CD4-positive, alpha-beta T cell treated with Interleukin-4 for 1 hour (primary cell): ENCODE measurements at places on chromosomes 12 and 14.

DNA sequence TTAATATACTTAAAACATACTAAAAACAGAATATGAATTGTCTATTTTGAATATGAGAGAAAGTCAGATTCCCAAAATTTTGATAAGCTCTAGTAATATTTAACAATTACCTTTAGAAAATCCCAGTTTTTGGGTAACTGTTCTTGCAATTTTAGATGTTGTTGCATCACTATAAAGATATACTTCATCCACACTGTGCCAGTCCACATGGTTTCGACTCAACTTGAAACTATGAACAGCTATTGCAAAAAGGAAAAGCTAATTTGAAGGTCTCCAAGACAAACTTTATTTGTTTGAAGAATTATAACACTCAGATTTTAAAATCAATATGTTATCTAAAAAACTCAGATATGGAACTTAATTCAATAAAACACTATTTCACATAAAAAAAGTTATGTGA lies 59.9 kb downstream of the DDHD1 start:
- no peak for DNase-seq

- no peak for DNase-seq
Observed at GRCh38 chr12:49345051-49345824, 1.4 kb upstream of the DNAJC22 start.

GRCh38 chr14:49975799-49976198 lies 82.9 kb downstream of the ARF6 start:
- DNase-seq: no peak

GRCh38 chr14:101223561-101224162 lies 320.1 kb upstream of the RTL1 start:
- no peak for DNase-seq

DNA sequence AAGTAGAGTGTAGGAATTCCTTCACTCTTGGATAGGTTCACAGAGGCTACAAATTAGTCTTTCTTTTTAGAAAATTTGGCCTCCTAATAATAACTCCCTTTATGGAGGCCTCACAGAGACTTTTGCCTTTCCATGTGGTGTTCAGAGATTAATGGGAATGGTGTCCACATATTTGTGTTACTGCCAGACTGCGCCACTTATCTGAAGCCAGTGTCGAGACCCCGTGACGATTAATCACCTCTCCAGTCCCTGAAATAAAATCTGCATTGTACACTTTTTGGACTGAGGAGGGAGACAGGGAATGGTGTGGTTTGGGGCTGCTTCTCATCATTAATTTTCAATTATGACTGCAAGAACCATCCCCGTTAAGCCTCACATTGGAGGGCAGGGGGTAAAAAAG lies 980.5 kb downstream of the FLRT2 start:
- DNase-seq: no peak

GRCh38 chr14:64196814-64197411 lies 97.3 kb downstream of the ESR2 start:
- DNase-seq: peak; percentile 27

DNA sequence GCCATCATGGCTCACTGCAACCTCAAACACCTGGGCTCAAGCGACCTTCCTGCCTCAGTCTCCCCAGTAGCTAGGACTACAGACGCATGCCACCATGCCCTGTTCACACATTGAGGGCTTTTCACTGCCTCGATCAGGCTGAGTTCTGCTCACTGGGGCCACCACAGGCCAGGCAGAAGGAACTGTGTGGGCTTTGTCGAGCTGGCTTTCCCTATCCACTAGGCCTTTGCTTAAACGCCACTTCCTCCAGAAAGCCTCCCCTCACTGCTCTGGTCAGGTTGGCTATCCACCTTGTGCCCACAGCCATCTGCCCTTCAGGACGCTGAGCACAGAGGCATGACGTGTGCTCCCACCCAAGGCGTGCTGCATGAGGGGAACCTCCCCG lies 45.2 kb downstream of the MLXIP start:
- DNase-seq: no peak
